ENCODE measurements at places on chromosomes 4 and X.
A peak's percentile ranks its signal among the peaks of the same experiment; 100 is the strongest.

DNA sequence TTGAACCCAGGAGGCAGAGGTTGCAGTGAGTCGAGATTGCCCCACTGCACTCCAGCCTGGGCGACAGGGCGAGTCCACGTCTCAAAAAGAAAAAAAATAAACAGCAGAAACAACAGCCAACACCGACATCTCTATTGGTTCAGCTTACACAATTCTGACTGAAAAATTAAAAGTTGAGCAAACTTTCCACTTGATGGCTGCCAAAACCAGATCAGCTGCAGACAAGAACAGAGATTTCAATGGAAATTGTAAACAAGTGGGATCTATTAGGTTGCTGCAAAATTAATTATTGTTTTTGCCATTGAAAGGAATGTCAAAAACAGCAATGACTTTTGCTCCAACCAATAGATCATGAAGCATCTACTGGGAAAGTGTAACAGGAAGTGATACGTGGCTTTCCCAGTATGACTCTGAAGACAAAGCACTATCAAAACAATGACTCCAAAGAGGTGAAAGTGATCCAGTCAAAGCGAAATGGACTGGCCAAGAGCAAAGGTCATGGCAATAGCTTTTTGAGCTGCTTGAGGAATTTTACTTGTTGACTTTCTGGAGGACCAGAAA is 26.3 kb downstream of the UPF3B start:
- DNase-seq, result no peak

DNA sequence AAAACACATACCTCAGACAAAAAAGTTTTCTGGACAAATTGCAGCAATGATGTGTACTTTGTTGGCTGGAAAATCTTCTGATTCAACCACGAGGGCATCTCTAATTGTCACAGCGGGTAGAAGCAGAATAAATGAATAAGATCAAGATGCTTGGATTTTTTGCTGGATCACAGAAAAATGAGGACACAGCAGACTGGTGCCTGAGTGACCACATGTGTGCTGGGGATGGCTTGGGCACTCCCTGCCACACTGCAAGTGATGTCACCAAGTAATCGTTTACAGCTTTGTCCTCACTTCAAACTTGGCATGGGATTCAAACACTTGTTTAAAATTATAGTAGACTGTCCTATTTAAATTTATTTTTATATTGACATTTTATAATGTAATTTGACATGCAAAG is 557.0 kb downstream of the SPRY1 start:
- no peak for DNase-seq

DNA sequence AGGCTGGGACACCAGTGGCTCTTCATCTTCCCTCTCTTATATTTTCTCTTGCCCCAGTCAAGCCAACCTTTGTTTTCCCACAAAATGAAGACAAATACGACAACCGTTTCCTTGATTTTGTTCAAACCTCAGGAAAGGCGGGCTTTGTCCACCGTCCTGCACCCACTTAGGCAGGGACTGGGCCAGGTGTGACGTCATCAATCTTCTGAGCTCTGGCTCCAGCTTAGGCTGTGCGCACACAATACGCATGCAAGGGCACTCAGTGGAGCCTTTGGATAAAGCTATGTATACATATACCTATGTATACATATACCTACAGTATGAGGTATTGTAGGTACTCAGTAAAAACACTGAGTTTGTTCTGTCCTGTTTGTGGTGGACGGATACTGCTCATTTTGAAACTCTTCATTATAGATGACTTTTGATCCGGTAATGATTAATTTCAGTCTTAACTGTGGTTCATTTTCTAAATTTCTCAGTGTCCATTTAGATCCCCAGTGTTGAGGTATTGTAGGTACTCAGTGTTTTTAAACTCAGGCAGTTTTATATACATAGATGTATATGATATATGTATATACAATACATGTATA is 194.9 kb downstream of the MGST2 start:
- no peak for DNase-seq

GRCh38 chr4:74327762-74328161 is 19.5 kb downstream of the EPGN start:
- no peak for DNase-seq

DNA sequence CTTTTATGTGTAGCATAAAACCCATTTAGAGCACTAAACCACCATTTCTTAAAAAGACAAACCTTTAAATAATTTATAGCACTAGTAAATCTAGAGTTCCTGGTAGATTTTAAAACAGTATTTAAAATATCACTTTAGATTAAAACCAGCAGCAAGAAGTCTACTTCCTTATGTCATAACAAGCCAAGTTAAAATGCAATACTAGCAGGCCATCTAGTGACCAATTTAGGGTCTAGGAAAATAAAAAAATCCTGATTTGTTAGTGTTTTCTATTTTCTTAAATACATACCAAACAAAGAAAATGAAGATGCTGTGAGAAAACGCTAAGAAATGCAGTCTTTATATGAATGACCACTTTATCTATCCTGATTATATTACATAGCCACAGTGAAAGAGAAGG is 53.9 kb downstream of the PAPSS1 start:
- DNase-seq, result no peak

DNA sequence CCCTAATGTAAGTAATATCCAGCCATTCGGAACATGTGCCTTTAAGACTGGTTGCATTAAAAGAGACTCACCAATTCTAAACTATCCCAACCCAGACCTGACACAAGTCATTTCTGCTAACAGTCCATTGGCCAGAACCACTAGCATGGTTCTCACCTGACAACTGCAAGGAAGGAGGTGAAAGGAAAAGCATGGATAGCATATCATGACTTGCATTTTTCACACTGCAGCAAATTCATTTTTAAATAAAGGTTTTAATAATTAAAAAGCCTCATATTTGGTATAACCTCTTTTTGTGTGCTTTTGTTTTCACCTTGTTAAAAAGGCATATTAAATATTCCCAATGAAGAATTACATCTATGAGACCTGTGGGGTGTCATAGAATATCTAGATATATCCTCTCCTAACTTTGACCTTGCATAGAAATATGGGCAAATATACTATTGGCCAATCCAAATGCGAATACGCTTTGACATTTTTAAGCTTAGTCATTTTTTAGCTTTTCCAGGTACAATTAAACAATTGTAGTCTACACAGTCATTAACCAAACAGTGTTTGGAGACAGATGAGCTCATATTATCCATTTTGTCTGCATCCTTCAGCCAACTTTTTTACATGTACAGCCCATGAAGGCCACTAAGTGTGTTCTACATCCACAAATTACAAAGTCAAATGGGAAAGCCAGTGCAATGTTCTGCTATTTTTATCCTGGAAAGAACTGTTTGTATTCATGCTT is 295.3 kb downstream of the PDGFC start:
- DNase-seq, result peak; percentile 44

GRCh38 chr4:145540235-145540634 is 58.6 kb downstream of the SMAD1 start:
- no peak for DNase-seq

DNA sequence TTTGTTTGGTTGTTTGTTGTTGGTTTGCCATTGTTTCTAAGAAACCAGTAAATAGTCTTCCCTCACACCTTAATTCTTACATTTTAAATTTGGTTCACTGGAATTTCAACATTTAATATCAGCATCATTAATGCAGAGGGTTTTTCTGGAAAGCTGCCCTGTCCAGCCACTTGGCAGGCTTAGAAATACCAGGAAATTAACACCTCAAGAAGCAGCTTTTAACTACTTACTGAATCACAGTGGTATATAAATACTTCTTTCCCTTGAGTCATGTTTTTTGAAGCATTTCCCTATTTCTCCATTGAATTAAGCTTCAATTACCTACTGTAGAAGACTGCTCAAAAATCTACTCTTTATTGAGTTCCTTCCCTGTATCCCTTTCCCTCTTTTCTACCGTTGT is 1221.1 kb upstream of the ADGRL3 start:
- no peak for DNase-seq

DNA sequence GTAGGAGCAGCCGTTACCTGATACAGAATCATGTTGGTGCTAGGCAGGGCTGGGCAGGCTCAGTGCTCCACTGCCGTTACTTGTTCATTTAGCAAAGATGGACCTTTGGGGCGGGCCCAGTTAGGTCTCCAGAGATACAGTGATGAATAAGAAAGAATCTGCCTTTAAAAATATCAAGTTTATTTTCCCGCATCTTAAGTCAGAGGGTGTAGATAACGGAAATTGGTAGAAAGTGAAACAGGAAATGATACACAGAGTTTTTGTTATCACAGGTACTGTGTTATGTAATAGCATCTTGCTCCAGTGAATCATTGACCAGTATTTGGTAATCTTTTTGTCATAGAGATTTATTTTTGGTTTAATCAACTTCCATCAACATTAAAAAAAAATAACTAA is 5.5 kb downstream of the TMEM131L start:
- no peak for DNase-seq

GRCh38 chrX:120401301-120401700 is 39.4 kb downstream of the ATP1B4 start:
- DNase-seq, result no peak

DNA sequence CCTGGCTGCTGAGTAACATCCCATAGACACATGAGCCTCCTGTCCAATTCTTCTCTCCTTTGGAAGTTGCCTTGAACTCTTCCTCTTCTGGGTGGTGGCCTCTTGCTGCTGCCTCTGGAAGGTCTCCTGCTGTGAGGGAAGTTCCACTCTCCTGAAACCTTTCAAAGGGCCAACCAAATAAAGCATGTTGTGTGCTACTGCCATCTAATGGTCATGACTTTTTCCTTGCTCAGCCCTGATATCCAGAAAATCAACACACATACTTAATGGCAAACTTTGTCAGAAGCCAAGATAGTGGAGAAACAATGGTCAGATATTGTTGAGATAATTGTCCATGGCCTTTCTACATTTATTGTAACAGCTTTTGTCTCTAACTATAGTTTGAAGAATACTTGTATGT is 19.1 kb upstream of the ZXDA start:
- DNase-seq, result peak; percentile 69

GRCh38 chr4:78459327-78459726 is 92.2 kb upstream of the ANXA3 start:
- DNase-seq, result no peak

DNA sequence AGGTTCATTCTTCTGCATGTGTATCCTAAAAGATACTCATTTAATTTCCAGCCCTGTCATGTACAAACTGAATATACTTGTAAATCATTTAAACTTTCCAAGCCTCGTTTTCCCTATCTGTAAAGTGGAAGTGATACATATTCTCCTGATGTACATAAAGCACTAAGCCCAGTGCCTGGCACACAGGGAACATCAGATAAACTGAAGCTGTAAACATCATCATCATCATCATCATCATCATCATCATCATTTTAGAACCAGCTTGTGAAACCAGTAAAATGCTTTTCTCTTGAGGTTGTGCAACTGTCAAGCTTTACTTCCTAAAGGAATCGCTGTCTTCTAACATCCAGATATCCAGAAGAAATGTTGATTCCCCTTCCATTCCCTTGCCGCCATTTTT is 83.3 kb upstream of the ANXA3 start:
- DNase-seq, result no peak

DNA sequence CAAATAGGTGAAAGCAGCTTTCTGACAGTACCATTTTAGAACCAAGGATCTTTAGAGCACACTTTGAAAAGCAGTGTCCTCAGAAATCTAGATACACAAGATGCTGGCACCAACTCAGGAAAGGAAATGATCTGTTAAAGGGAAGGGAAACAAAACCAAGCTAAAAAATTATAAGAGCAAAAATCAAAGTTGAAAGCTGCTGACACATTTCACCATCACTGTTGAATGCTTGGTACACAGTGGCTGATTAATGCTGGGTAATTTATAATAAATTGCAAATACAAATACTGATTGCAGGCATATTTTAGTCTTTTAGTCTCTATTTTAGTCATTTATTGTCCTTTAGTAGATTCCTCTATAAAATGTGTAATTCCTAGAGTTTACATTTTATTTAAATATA is 1540.1 kb upstream of the PCDH10 start:
- DNase-seq, result peak; percentile 13

DNA sequence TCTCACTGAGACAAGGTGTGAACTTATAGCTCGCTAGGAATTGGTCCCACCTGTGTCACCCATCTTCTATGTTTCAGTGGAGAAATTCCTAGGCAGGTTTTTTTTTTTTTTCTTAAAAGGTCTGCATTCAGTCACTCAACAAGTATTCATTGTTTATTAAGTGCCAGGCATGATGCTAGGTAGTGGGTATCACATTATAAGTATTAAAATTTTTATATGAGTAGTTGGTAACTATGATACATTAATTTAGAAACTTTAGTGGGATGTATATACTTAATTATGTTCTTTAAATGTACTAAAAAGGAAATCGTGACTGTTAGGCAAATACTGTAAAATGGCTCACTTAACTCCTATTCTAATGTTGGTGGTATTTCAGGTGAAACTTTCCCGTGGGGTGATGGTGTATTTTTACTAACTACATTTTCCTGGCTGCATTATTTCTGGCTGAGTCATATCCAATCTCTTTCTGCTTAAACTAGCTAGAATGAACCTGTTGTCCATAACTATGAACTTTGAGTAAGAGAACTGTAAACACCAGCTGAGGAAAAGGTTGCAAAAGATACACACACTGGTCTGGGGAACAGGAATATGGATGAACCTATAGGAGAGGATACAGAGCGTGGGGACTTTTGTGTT is 49.3 kb upstream of the MED14 start:
- no peak for DNase-seq

DNA sequence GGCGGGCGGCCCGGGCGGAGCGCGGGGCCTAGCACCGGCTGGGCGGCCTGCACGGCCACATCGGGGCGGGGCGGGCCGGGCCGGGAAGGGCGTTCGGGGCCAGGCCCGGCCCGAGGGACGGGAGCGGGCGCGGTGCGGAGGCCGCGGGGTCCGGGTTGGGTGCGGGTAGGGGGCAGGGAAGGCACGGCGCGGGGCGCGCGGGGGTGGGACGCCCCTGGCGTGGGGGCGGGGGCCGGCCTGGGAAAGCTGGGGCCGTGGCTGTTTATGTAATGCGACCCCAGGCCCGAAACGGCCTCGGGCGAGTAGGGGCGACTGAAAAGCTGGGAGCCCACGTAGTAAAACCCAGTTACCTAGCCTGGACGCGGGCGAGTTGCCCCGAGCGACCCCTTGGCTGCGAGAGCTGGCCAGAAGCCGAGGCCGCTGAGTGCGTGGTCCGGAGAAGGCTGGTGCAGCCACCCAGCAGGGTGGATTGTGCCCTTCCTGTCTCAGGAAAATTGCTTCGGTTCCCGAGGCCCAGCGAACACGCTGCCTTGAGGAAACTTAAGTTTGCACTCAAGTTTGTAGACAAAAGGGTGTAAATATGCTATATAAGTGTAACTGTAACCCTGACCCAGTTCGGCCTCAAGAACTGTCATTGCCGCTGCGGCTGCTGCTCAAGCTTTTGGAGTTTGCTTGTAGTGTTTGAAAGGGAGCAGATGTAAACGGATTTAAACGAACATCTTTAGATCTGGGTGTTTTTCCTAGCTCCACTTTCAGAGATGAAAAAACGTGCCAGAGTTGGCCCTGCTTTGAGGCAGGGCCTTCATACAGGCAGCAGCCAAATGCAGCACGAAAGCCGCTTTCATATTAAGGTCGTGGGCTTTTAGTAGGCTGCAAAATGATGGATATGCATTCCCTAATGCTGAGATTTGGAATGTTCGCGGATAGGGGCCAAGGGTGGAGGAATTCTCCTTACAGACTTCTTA is 674 bp downstream of the SEC24B start:
- peak; percentile 79 for DNase-seq

GRCh38 chr4:103786014-103786413 is 66.2 kb upstream of the TACR3 start:
- no peak for DNase-seq
